Chondrocyte (in vitro differentiated cells): ENCODE measurements at places on chromosomes 11 and 22. TPM values are rescaled to one million over a fixed set of nuclear protein-coding genes. Genes with fewer than 3 reads are reported as not detected.

Gene APOL4
- 0.12 TPM in 1 of 3 replicates, not detected in the others for total RNA-seq

Gene GLYATL2
- total RNA-seq = 0.35 TPM in 1 of 3 replicates, not detected in the others

Gene KCNA4
- total RNA-seq = not detected in 3 replicates

Gene MS4A3
- total RNA-seq = not detected in 3 replicates

Gene ARHGAP8
- total RNA-seq = 0.25 to 0.58 TPM (median 0.51 TPM) in 3 replicates

Gene DMC1
- 0.51 to 1.2 TPM (median 0.82 TPM) in 3 replicates for total RNA-seq

Gene SLC22A9
- total RNA-seq = not detected in 3 replicates

Gene CALCB
- total RNA-seq = not detected in 3 replicates

Gene RTL10
- total RNA-seq = 15.6 to 24.5 TPM (median 18.2 TPM) in 3 replicates

Gene ISX
- total RNA-seq = not detected in 3 replicates

Gene OR10D3
- total RNA-seq = not detected in 3 replicates

Gene DGCR6
- total RNA-seq = 5.1 to 7.1 TPM (median 5.4 TPM) in 3 replicates

Gene FADS2
- 202 to 315 TPM (median 297 TPM) in 3 replicates for total RNA-seq

Gene CD3E
- not detected in 3 replicates for total RNA-seq

Gene APOBEC3C
- 17.2 to 22.3 TPM (median 21.3 TPM) in 3 replicates for total RNA-seq

Gene OR2AG2
- total RNA-seq = 0.07 to 0.21 TPM in 2 of 3 replicates, not detected in the other

Gene PDGFD
- total RNA-seq = 0.44 to 5.0 TPM (median 0.45 TPM) in 3 replicates

Gene FBLN1
- 127 to 186 TPM (median 183 TPM) in 3 replicates for total RNA-seq

Gene NR1H3
- 3.2 to 7.0 TPM (median 4.8 TPM) in 3 replicates for total RNA-seq

Gene OMP
- total RNA-seq = not detected in 3 replicates

Gene OR5A1
- not detected in 3 replicates for total RNA-seq

Gene RFPL1
- not detected in 3 replicates for total RNA-seq

Gene INPP5J
- 3.5 to 5.9 TPM (median 5.2 TPM) in 3 replicates for total RNA-seq

Gene PRR33
- total RNA-seq = not detected in 3 replicates

Gene ZW10
- 11.7 to 17.1 TPM (median 11.9 TPM) in 3 replicates for total RNA-seq

Gene ZC3H12C
- total RNA-seq = 8.9 to 10.2 TPM (median 10.1 TPM) in 3 replicates

Gene LSP1
- total RNA-seq = 7.2 to 27.5 TPM (median 7.4 TPM) in 3 replicates

Gene AIFM3
- 0.47 TPM in 1 of 3 replicates, not detected in the others for total RNA-seq

Gene DLG2
- 1.3 to 4.9 TPM (median 2.2 TPM) in 3 replicates for total RNA-seq
